ENCODE measurements at places on chromosomes 12 and 14.

GRCh38 chr12:57739387-57739786 is 845 bp upstream of the AGAP2 start:
- DNase-seq: no peak

- no peak for DNase-seq
Measured at GRCh38 chr12:29578731-29579130, 81.2 kb upstream of the OVCH1 start.

DNA sequence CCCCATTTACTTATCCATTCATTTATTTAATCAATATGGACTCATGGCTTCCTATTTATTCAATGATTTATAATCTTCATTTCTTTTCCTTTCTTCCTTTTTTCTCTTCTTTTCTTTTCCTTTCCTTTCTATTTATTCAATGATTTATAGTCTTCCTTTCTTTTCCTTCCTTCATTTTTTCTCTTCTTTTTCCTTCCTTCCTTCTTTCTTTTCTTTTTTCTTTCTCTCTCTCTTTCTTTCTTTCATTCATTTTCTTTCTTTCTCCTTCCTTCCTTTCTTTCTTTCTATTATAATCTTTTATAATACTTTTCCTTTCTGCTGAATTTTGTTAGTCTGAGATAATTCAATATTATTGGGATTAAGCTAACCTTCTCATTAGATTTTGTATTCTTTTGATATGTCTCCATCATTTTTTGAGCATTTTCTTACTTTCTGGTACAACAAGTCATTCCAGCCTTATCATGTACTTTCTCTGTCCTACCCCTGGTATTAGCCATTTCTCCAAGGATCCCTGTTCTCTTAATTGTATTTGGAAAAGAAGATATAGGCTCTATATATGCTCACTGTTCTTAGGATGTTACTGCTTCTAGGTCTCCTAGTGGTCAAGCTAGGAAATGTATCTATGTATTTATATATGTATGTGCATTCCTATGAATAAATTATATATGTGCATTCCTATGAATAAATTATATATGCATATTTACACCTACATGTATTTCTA is 12.1 kb downstream of the LACRT start:
- no peak for DNase-seq

- no peak for DNase-seq
Measured at GRCh38 chr12:107635139-107635538, 50.5 kb upstream of the PWP1 start.

GRCh38 chr12:62914443-62915203 is 20.3 kb downstream of the PPM1H start:
- no peak for DNase-seq

GRCh38 chr14:31278883-31279282 is 71.3 kb upstream of the HECTD1 start:
- DNase-seq: no peak

GRCh38 chr14:96876747-96877146 is 79.6 kb downstream of the VRK1 start:
- DNase-seq: no peak

- no peak for DNase-seq
Measured at GRCh38 chr14:29553427-29553826, 374.2 kb downstream of the PRKD1 start.

GRCh38 chr14:102419716-102420115 is 57.0 kb downstream of the TECPR2 start:
- no peak for DNase-seq

GRCh38 chr12:22115711-22116110 is 69.7 kb downstream of the CMAS start:
- DNase-seq: no peak

- DNase-seq: no peak
Measured at GRCh38 chr14:20632831-20633691, 8.4 kb downstream of the OR6S1 start.

Data from T-helper 17 cell (primary cell).